ENCODE measurements at places on chromosomes 6 and 20.

DNA sequence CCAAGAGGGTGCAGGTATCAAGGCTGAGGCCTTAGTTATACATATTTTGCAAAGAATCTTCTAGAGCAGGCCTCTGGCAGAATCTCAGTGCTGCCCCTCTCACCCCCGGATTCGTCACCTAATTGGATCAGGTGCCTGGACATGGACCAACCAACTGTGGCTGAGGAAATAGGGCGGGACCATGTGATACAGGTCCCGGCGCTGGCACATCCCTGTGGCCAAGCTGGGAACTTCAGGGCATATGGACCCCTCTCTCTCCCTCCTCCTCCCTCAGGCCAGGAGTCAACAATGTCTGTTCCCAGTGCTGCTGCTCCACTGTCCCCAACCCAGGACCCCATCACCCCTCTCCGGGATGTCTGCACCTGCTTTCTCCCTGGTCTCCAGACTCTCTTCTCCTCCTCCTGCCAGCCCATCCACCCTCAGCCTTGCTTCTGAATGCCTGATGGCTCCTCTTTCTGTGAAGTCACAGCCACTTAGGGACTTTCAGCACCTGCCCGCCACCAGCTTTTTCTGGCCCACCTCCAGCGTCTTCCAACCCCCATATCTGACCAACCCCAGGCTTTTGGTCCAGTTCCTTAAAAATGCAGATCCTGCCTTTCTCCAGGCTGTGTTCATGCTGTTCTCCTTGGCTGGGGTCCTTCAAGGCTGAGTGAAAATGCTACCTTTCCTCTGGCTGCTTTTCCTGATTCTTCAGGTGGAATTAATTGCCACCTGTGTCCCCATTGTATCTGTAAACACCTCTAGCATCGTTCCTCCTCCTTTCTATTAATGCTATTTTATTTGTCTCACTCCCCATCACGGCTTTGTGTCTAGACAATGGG is 19.0 kb upstream of the MLN start:
- DNase-seq = no peak

- DNase-seq = no peak
These were observed 43.9 kb upstream of the PLCB4 start for GRCh38 chr20:9025011-9025410.

GRCh38 chr6:166614171-166614583 is 12.9 kb downstream of the RPS6KA2 start:
- DNase-seq = no peak

- DNase-seq = no peak
These were observed 51.2 kb downstream of the YTHDF1 start for GRCh38 chr20:63164484-63165355.

DNA sequence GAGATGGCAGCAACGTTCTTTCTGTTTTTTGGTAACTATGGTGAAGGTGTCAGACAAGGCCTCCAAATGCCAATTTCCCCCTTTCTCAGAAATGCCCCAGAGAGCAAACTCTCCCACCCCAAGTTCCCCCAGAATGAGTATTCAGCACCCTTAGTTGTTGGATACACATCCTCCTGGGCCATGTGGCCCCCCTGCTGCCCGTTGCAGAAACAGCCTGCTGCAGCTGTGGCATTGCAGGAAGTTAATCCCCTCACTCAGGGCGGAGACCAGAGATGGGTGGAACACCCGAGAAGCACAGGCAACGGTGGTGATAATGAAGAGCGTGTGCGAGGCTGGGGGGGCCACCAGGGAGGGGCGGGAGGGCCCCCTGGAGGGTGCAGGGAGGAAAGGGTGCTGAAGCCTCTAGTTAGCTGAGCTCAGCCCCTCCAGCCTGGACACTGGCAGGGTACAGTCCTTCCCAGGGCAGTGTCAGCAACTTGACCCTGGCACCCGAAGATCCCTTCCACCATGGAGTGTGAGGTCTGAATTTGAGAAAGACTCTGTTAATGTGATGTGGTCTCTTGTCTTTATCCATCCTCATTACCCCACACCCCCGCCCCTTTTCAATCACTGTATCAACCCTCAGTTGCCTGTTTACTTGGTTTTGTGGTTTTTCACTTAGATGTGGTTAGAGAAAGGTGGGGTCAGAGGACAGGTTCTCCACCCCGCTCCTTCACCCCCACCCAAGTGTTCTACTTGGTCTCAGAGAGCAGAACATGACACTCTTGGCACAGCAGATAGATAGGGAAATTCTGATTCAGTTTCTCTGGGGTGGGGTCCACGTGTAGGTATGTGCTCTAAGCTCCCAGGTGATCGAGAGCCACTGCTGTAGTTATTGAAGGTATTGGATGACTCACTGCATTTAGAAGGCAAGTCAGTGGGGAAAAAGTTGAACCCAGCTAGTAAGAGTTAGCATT is 208.8 kb upstream of the SUPT3H start:
- DNase-seq = no peak

DNA sequence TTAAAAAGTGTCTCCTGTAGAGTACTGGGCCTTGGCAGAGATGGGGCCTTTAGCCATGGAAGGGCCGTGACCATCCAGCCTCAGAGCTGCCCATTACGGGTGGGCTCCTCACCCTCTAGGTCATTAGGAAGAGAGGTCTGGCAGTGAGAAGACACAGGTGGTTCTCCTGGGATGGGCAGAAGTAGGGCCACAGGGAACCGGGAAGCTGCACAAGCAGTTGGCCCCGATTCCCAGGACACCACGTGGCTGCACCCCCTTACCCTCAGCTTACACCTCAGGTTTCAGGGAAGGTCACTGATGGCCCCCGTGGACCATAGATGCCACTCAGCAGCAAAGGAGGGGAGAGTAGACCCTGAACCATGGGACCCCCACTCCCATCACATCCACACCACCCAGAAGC is 1.6 kb downstream of the RAET1G start:
- no peak for DNase-seq
